ENCODE measurements at places on chromosomes 7 and 10. TPM values are rescaled to one million over a fixed set of nuclear protein-coding genes. Genes with fewer than 3 reads are reported as not detected.

The CYP3A5 gene
- 10.9 TPM for total RNA-seq

The SEMA3D gene
- 4.2 TPM for total RNA-seq

The HMX2 gene
- total RNA-seq: not detected

The LRRN3 gene
- 1.7 TPM for total RNA-seq
